PC-9 (cell line): ENCODE measurements at places on chromosomes 2 and 18.

- H3K36me3 ChIP-seq, result no peaks in the 10 kb centered on the region
- peak; percentile 74 for DNase-seq
- H3K27me3 ChIP-seq, result no peaks in the 10 kb centered on the region
Measured at GRCh38 chr2:233037078-233037477, 4.6 kb downstream of the NEU2 start.

DNA sequence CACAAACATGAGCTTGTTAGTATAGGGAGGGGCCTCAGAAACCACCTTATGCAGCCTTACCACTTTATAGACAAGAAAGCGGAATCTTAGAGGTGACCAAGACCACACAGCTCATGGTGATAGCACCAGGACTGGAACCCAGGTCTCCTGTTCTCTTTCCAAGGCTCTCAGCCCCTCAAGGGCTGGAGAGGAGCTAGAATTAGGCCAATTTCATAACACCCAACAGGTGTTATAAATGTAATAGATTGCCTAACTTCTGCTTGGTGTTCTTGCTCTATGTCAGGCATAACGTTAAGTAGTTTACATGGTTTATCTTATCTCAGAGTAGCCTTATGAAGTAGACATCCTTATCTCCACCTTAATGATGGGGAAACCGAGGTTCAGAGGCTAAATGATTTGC, 42.9 kb downstream of the RPL37A start:
- H3K36me3 ChIP-seq, result no peaks in the 10 kb centered on the region
- no peak overlapping the region for H3K4me3 ChIP-seq

DNA sequence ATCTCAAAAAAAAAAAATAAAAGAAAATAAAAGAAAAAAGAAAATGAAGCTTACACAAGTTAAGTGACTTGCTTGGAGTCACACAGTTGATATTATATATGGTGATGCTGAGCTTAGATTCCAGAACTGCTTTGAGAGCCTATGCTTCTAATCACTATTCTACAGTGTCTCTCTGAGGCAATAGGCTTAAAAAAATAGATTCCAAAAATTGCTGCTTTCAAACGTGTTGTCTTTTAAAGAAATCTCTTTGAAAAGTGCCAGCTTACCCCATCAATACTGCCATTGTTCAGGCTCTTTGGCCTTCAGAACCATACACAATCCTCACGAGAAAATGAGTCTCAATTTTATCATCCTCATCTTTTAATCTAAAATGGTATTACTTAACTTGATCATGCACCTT, 102.6 kb downstream of the CDK15 start:
- no peak overlapping the region for H3K4me3 ChIP-seq
- no peaks in the 10 kb centered on the region for H3K36me3 ChIP-seq
- no peaks in the 10 kb centered on the region for H3K27me3 ChIP-seq

- H3K27me3 ChIP-seq, result no peaks in the 10 kb centered on the region
- DNase-seq, result no peak
- H3K27ac ChIP-seq, result no peak overlapping the region
- H3K4me3 ChIP-seq, result no peak overlapping the region
- H3K4me1 ChIP-seq, result no peaks in the 10 kb centered on the region
- no peaks in the 10 kb centered on the region for H3K36me3 ChIP-seq
Measured at GRCh38 chr2:144096531-144096930, 423.4 kb downstream of the ZEB2 start.

GRCh38 chr2:190382851-190383250, 25.3 kb upstream of the MFSD6 start:
- DNase-seq, result peak; percentile 17
- no peaks in the 10 kb centered on the region for H3K36me3 ChIP-seq
- H3K27me3 ChIP-seq, result no peaks in the 10 kb centered on the region
- no peak overlapping the region for H3K27ac ChIP-seq
- H3K4me3 ChIP-seq, result no peak overlapping the region

DNA sequence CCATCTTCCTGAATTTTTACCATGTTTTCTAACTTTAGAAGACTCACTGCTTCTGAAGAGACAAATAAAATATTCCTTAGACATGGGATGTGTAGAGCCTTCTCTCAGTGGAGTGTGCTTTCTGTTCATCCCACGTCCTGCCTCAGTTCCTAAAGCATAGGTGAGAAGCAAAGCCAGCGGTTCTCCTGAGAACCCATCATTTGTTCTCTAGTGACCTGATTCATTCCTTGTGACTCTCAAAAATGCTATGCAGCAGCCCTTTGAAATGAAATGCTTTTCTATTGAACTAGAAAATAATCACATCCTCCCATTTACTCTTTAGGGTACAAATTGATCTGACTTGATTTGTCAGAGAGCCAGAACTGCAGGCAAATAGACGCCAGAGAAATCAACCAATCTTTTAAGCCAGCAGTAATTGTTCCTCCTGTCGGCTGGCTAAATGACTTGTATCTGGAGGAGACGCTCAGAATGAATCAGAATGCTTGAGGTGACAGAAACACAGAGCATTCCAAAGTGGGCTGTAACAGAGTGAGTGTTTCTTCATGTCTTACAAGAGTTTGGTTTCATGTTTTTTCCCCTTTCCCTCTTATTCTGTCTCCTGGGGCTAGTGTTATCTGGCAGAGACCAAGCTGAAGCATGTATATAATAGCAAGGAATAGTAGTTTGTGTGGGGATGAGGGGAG, 81.3 kb upstream of the TMEM178A start:
- H3K27me3 ChIP-seq, result no peaks in the 10 kb centered on the region
- H3K4me3 ChIP-seq, result no peak overlapping the region
- DNase-seq, result no peak

DNA sequence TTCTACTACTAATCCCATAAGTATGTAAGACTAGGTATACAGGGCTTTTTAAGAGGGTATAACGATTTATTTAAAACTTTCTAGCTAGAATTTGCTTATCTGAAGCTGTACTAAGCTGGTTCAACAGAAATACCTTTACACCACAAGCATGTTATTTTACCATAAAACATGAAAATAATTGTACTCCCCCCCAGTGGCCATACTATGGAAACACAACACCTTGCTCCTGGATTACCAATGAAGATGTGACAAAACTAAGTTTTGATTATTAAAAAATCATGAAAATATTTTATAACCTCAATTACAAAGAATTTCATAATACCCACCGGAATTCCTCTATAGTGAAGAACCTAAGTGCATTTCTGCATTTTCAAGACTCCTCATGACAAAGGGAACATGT, 27.3 kb downstream of the LPIN2 start:
- H3K27me3 ChIP-seq, result no peaks in the 10 kb centered on the region
- no peak for DNase-seq
- peak overlapping the region; percentile 12; the same call in 1 of the 2 replicates for H3K27ac ChIP-seq
- H3K4me1 ChIP-seq, result peaks cover 61% of the 10 kb centered on the region
- no peaks in the 10 kb centered on the region for H3K36me3 ChIP-seq
- no peak overlapping the region for H3K4me3 ChIP-seq

GRCh38 chr2:224875153-224875552, 159.0 kb upstream of the CCDC195 start:
- H3K27me3 ChIP-seq, result no peaks in the 10 kb centered on the region
- no peaks in the 10 kb centered on the region for H3K4me1 ChIP-seq
- H3K36me3 ChIP-seq, result no peaks in the 10 kb centered on the region
- H3K27ac ChIP-seq, result no peak overlapping the region
- H3K4me3 ChIP-seq, result no peak overlapping the region

DNA sequence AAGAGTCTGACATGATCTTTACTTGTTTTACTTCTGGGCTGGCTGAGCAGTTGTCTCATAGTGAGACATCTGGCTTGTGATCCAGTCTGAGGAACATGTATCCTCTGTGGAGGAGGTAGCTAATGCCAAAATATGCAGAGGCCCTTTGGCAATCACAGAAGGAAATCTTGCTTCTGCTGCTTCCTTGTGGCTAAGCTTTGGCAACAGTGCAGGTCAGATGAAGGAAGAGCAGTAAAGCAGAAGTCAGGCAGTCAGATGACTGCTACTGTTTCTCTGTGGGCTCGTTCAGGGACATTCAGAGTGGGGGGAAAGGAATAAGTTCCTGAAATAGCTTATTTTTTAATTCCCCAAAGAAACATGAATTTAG, 22.3 kb downstream of the DOK1 start:
- H3K4me3 ChIP-seq, result no peak overlapping the region
- no peak overlapping the region for H3K27ac ChIP-seq
- no peaks in the 10 kb centered on the region for H3K36me3 ChIP-seq

- H3K27ac ChIP-seq, result no peak overlapping the region
- H3K36me3 ChIP-seq, result peaks cover 35% of the 10 kb centered on the region
- DNase-seq, result no peak
- H3K4me3 ChIP-seq, result no peak overlapping the region
Measured at GRCh38 chr2:74427551-74427950, 6.0 kb downstream of the WDR54 start.

GRCh38 chr2:46311651-46312223, 14.5 kb downstream of the EPAS1 start:
- H3K4me1 ChIP-seq, result peaks cover 94% of the 10 kb centered on the region
- peak overlapping the region; percentile 58 for H3K27ac ChIP-seq
- no peak for DNase-seq
- no peak overlapping the region for H3K4me3 ChIP-seq
- H3K36me3 ChIP-seq, result no peaks in the 10 kb centered on the region; the same call in 1 of the 2 replicates

- no peaks in the 10 kb centered on the region for H3K36me3 ChIP-seq
- no peak overlapping the region for H3K4me3 ChIP-seq
- no peak for DNase-seq
- H3K27me3 ChIP-seq, result no peaks in the 10 kb centered on the region
- no peak overlapping the region for H3K27ac ChIP-seq
Measured at GRCh38 chr18:65380986-65381385, 369.8 kb upstream of the CDH7 start.

DNA sequence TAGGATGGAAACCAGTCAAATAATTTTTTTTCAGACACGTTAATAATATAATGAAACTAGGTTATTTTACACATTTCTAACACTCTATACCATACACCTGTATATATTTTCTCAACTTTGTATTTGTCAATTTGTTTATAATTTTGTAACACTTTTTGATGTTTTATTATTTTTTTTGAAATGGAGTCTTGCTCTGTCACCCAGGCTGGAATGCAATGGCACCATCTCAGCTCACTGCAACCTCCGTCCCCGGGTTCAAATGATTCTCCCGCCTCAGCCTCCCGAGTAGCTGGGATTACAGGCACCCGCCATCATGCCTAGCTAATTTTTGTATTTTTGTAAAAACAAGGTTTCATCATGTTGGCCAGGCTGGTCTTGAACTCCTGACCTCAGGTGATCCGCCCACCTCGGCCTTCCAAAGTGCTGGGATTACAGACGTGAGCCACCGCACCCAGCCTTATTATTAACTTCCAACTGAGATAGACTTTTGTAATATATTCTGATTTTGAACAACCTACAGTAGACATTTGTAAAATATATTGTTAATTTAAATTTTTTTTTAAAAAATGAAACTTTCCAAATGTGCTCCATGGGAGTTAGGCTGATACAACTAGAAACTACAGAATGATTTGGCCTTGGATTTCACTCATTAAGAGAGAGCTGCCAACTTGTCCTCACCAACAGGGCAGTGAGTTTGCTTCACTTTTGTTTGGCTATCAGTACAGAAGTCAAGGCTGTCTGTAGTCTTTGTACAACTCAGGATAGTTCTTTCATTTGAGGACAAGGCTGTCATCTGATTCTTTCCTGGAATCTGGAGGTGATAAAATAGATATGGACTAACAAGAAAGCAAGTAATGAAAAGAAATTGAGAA, 33.9 kb upstream of the COBLL1 start:
- H3K4me1 ChIP-seq, result no peaks in the 10 kb centered on the region
- no peaks in the 10 kb centered on the region for H3K36me3 ChIP-seq
- H3K4me3 ChIP-seq, result no peak overlapping the region
- no peaks in the 10 kb centered on the region for H3K27me3 ChIP-seq
- DNase-seq, result no peak
- no peak overlapping the region for H3K27ac ChIP-seq

DNA sequence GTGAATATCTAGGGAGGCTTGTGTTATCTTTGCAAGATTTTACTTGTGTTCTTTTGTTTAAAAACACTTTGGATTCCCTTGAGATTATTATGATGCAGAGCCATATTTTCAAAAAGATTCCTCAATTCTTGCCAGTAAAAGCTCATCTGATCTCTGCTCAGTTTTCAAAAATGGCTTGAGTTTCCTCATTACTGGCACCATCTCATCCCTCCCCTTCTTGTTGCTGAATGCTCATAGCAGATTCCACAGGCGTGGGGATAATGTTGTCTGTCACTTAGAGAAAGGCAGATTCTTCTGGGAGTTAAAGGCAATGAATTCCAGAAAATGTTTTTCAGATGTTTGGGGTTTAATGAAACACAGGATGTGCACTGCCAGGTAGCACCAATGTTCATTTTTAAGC, 170.4 kb upstream of the TANK start:
- H3K27me3 ChIP-seq, result no peaks in the 10 kb centered on the region
- H3K36me3 ChIP-seq, result no peaks in the 10 kb centered on the region
- H3K27ac ChIP-seq, result no peak overlapping the region
- no peaks in the 10 kb centered on the region; the same call in 1 of the 2 replicates for H3K4me1 ChIP-seq
- no peak overlapping the region for H3K4me3 ChIP-seq

- no peaks in the 10 kb centered on the region for H3K36me3 ChIP-seq
- no peaks in the 10 kb centered on the region for H3K27me3 ChIP-seq
- peak overlapping the region; percentile 2; the same call in 1 of the 2 replicates for H3K27ac ChIP-seq
- peak overlapping the region; percentile 8; the same call in 1 of the 2 replicates for H3K4me3 ChIP-seq
- peaks cover 34% of the 10 kb centered on the region for H3K4me1 ChIP-seq
- DNase-seq, result peak; percentile 32
Measured at GRCh38 chr18:59516356-59517155, 157.5 kb upstream of the LMAN1 start.

DNA sequence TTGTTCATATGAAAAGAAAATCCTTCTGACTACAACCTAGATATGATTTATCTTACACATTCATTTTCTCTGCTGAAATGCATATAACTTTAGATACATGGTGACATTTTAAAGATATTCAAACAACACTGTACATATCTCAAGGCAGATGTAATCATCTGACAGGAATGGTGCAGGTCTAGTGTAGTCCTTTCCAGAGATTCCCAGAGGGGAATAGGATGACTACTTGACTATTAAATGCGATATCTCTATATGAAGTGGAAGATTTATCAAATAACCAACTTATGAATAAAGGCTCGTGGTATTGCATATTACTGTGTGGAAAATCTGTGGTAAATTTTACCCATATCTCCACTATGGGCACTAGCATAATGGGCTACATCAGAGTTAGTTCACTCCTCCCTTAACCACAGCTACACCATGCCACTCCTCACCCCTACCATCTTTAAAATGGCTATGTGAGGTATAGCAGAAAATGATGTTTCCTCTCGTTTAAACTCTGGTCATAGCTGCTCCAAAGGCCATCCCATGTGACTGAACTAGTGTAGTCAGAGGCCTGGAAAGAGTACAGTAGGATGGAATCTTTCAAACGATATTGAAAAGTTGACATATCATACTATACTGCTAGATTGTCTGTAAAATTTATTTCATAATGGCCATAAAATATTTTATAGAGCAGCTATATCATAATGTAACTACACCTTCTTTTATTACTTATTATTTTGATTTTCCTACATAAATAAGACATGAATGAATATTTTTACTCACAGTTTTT, 9.1 kb upstream of the ITPRID2 start:
- no peak for DNase-seq
- no peaks in the 10 kb centered on the region for H3K27me3 ChIP-seq
- no peak overlapping the region for H3K27ac ChIP-seq
